Occipital lobe (tissue), 3 donors: ENCODE measurements at places on chromosomes 7 and 10.

DNA sequence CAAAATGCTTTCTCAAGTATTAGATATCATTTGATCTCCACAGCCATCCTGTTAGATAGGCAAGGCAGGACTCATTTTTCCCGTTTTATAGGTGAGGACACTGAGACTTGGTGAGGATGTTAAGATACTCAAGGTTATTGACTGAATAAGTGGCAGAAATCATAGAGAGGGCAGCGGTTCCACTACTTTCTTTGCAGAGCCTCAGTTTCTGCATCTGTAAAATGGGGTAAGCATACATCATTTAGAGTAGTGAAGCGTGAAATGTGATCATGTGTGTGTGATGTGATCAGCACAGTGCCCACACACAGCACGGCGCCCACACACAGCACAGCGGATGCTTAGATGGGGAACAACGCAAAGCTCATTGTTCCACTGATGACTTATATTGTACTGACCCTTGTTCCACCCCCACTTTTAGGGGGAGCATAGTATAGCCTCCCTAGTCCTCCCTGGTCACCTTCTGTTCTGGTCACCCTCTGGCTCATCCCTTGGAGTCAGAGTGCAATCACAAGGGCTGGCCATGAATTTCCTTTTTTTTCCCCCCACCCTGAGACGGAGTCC, 10.5 kb downstream of the UBTD1 start:
- DNase-seq = no peak

GRCh38 chr7:38398725-38399321, 125.4 kb upstream of the TARP start:
- DNase-seq = peak; percentile 11

DNA sequence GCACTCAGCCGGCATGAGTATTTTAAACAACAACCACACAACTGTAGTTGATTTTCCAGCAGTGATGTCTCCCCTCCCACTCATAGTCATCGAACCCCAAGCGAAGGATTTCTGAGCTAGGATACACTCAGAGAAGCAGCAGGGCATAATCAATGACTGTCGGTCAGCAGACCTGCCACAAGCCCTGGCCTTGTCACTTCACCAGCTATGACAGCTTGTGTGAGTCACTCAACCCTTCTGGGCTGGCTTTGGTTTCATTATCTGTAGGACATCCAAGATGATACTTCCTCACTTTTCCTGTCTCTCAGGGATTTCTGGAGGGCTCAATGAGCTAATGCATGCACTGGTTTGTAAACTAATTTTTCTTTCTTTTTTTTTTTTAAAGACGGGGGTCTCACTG, 22.0 kb upstream of the UBE3C start:
- DNase-seq = no peak

DNA sequence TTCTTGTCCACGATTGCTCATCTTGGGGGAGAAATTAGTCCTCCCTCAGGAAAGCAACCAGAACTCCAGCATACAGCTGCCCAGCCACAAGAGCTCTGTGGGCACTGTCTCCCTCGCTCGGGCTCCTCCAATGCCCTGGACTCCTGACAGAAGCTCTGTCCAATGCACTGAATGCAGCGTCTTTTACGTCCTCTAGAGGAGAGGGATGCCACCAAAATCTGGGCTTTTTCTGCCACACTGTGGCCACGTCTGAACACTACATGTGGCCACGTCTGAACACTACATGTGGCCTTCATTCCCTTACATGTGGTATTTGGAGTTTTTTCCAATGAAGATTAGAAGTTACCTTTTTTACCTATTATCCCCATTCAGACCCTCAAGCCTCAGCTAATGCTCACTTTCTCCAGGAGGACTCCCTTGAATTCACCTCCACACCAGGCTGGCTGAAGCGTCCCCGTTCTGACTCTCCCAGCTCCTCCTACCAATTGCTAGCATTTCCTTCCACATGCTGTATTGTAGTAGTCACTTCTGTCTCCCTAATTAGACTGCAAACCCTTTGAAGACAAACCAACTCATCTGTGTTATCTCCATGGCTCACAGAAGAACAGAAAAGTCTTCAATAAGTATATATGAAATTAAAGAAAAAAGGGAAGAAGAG, 134.3 kb upstream of the PDE1C start:
- DNase-seq = peak; percentile 72

DNA sequence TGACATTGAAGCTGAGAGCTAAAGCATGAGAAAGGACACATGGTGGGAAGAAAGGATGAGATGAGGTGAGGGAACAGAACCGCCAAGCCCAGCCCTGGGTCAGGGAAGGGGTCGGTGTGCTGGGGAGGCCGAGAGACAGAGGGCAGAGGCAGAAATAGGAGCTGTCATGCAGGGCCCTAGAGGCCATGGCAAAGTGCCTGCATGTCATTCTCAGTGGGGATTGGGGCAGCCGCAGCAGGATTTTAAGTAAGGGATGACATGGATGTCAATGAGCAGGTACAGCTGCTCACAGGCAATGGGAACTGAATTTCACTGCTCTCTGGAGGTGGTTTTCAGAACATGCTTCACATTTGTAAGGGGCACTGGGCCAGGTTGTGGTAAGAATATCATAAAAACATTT, 227.4 kb downstream of the RAB11FIP2 start:
- DNase-seq = no peak
